ENCODE measurements at places on chromosomes 16 and 17.

DNA sequence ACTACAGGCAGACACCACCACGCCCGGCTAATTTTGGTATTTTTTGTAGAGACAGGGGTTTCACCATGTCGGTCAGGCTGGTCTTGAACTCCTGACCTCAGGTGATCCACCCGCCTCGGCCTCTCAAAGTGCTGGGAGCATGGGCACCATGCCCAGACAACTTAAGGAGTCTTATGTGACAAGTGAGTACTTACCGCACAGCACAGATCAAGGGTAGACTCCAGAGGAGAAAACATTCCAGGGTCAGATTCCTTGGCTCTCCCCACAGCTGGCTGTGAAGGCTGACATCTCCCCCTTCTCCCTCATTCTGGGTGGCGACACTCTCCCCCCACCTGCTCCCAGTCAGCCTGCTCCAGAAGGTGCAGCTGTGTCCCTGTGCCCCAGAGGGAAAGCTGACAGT is 10.6 kb downstream of the ZSCAN10 start:
- no peak for DNase-seq

DNA sequence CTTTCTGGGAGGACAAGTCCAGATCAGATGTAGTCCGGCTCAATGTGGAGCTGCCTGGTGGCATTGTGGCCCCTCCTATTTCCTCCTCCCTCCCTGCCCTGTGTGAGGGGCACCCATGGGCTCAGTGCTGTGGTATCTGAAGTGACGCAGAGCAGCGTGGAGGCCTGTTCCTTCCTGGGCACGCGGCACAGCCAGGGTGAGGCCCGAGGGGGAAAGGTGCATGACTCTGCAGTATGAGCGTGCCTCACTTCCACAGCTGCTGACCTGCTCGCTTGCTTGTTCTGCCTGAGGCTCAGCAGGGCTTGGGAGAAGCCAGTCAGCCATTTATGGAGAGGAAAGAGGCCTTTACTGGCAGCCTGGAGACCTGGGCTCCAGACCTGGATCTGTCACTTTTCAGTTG is 11.7 kb downstream of the TMEM238L start:
- no peak for DNase-seq

- no peak for DNase-seq
Observed at GRCh38 chr17:68178831-68179230, 69.0 kb upstream of the AMZ2 start.

DNA sequence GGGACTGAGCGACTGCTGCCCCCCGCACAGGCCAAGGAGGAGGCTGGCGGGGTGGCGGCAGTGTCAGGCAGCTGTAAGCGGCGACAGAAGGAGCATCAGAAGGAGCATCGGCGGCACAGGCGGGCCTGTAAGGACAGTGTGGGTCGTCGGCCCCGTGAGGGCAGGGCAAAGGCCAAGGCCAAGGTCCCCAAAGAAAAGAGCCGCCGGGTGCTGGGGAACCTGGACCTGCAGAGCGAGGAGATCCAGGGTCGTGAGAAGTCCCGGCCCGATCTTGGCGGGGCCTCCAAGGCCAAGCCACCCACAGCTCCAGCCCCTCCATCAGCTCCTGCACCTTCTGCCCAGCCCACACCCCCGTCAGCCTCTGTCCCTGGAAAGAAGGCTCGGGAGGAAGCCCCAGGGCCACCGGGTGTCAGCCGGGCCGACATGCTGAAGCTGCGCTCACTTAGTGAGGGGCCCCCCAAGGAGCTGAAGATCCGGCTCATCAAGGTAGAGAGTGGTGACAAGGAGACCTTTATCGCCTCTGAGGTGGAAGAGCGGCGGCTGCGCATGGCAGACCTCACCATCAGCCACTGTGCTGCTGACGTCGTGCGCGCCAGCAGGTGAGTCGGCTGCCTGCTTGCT is 5.6 kb upstream of the TMEM88 start:
- no peak for DNase-seq

DNA sequence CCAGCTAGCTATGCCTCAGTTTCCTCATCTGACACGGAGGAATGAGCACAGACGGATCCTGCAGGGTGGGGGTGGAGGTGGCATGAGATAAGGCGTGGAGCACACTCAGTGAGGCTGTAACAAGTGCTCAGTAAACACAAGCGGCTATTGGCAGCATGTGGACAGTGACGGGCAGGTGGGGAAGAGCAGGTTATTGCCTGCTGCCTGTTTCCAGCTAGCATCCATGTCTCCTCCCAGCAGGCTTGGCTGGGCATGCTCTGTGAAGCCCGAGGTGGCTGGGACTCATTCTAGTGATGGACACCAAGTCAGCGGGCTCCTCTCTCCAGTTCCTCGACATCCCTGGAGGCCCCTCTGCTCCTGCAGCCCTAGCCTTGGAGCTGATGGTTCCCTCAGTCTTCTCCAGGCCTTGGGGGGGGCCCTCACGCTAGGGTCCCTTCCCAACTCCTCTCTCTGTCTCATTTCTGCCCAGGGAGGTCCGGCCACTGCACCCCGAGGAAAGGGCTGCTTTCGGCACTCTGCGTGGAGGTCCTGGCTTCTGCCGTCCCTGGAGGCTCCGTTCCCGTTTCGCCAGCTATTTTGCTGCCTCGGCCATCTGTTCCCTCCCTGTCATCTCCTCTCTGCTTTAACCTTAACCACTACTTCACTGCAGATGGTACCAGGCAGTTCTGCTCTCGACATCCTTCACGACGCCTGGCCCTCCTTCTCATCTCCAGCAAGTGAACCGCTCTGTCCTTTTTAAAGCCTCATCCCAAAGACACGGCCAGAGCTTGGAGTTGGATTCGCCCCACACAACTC is 6.2 kb downstream of the RTN4RL1 start:
- no peak for DNase-seq

DNA sequence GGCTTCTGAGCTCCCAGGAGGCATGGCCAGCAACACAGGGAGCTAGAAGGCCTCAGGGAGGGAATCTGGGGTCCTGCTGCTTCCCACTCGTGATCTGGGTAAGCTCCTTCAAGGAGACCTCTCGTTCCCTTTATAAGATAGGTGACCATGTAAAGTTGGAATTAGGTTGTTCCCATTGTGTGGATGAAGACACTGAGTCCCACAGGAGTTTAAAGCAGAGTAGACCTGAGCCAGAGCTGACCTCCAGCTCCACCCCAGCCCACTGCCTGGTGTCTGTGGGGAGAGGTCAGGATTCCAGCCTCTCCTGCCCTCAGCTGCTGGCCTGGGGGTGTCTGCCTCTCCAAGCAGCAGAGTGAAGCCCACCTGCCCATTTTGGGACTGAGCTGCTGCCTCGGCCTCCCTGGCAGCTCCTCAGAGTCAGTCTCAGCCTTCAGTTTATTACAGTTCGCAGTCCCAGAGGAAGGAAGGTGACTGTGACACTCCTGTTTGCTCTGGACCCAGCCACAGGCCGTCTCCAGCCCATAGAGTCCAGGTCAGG is 33.1 kb upstream of the LGALS9 start:
- no peak for DNase-seq

- DNase-seq: no peak
Observed at GRCh38 chr17:42378959-42379594, 9.2 kb downstream of the STAT3 start.

DNA sequence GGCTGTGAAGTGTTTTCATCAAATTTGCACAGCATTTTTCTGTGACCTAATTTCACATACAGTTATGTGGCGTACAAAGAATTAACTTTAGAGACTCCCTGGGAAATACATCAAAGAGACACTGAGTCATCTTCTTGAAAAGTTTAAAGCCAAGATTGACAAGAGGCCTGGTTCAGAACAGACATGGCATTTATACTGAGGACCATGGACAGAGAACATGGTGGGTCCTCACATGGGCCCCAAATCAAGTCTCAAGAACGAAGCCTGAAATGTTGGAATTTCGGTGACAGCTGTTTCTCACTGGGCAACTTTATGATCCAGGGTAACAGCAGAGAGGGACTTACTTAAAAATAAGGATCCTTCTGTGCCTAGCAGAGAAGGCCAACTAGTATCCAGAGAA is 311.5 kb upstream of the KCNJ16 start:
- DNase-seq: no peak

DNA sequence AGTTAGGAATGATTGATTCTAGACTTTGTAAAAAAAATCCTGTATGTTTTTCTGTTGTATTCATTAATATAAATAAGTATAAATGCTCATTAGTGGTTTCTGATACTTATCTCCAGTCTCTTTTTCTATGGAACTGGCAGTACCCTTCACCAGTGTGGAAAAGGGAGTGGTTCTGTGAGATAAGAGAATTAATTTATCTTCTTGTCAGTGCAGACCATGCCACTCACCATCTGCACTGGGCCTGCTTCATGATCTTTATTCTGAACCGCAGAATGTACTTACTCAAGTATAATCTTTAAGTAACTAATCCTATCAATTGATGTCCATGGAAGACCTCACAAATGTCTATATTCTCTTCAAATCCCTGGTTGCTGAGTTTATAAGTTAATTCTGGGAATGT is 836.1 kb upstream of the CDH8 start:
- no peak for DNase-seq

GRCh38 chr16:72434159-72434558 is 262.2 kb upstream of the PMFBP1 start:
- DNase-seq: no peak

- DNase-seq: no peak
Observed at GRCh38 chr17:42279776-42280630, 3.8 kb upstream of the STAT5B start.

DNA sequence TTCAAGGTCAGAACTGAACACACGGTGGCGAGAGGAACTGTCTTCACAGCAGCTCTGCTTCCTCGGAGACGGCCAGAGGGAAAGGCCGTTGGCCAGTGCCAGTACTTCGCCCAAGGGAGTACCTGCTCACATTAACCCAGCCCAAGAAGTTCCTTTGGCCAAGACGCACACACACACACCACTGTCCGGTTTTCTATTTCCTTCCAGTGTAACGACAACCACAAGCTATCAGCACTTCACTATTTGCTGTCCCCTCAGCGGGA is 744 bp upstream of the GGNBP2 start:
- DNase-seq: no peak

- DNase-seq: no peak
Observed at GRCh38 chr17:79848370-79848766, 9.1 kb upstream of the CBX4 start.

GRCh38 chr16:19678804-19679203 is 39.2 kb downstream of the KNOP1 start:
- DNase-seq: no peak

- no peak for DNase-seq
Observed at GRCh38 chr17:68759002-68759342, 157.8 kb upstream of the FAM20A start.

DNA sequence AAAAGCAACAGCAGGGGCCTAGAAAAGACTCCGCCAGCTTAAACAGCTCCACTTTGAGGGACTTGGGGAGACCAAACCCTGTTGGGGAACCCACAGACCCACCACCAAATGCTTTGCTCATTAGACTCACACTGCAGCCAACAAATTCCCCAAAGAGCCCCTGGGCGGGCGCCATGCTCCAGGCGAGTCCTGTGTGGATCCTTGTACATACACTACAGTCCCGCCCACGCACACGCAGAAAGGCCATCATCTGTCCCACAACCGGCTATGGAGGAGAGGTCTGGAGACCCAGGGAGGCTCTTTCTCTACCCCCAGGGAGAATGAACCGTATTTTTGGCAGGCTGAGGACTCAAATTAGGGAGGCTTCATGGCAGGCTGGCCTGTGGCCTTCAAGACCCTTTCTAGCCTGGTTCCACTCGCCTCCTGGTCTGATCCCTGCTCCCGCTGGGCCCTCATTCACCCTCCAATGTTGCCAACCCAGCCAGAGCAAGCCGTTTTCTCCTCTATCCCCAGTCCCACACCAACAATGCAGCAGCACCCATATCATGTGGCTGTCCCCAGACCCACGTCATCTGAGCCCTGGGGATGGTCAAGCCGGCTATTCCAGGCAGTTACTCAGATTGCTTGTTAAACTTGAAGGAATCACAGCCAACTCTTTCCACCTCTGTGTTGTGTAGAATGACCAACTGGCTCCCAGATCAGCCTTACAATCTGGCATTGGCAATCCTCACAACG is 27.2 kb downstream of the ZNF423 start:
- DNase-seq: no peak

GRCh38 chr17:15442311-15443180 is 24.9 kb downstream of the CDRT4 start:
- DNase-seq: no peak

DNA sequence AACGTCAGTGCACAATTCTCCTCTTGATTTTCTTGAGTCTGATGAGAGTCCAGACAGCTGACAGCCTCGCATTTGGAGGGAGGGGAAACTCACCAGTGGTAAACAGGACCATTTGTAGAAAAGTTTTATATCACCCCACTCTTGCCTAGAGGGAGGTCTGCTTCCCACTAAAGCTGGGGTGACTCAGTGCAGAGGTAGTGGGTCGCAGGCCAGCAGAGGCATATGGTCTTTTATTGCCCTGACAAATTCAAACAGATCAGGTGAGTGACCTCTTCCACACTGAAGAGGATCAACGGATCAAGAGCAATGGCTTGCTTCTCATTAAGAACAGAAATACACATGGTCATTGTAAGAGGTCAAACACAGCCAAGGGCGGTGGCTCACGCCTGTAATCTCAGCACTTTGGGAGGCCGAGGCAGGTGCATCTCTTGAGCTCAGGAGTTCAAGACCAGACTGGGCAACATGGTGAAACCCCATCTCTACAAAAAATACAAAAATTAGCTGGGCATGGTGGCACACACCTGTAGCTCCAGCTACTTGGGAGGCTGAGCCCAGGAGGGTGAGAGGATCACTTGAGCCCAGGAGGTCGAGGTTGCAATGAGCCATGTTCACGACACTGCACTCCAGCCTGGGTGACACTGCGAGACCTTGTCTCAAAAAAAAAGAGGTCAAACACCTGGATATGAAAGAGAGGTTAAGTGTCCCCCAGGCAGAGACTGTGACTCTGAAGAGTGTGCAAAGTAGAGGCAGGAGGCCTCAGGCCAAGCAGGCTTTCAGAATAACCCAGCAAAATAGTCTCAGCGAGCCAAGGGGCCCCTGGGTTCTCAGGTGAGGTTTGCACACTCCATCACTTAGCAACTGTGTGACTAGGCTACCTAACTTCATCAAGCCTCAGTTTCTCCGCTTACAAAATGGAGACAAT is 56.5 kb upstream of the ERN1 start:
- no peak for DNase-seq

- no peak for DNase-seq
Observed at GRCh38 chr16:988471-989353, 7.1 kb downstream of the SOX8 start.

DNA sequence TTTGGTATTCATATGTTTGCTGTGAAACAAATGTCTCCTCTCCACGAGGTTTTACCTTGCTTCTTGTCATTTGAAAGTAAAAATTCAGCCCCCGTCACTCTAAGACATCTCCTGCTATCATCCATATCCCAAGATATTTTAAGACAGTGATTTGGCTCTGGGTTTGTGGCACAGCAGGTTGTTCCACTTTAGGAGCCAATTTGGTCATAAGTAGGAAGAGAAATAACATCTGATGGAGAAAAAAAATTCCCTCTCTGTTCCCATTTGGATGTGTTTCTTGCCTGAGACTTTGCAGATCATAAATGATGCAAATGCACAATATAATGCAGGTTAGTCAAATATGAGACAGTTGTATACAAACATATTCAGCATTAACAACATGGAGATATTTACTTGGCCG is 309.5 kb downstream of the CDH8 start:
- no peak for DNase-seq

DNA sequence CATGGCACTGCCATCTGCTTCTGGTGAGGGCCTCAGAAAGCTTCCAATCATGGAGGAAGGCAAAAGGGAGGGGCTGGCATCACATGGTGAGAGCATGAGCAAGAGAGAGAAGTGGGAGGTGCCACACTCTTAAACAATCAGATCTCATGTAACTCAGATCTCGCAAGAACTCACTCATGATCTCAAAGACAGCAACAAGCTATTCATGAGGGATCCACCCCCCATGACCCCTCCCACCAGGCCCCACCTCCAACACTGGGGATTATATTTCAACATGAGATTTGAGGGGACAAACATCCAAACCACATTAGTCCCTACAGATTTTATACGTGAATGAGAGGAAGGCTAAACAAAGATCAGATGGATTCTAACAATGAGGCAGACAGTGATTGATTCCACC is 8.9 kb upstream of the TMEM132E start:
- no peak for DNase-seq

Data from stimulated activated CD8-positive, alpha-beta memory T cell treated with anti-CD3 and anti-CD28 coated beads, Interleukin-7, amount 100 ng/mL, for 1 hour (primary cell).